Left renal cortex interstitium (tissue), 4 donors: ENCODE measurements at places on chromosomes 1 and 21. TPM values are rescaled to one million over a fixed set of nuclear protein-coding genes. Genes with fewer than 3 reads are reported as not detected.

The RIIAD1 gene
- polyA plus RNA-seq: not detected

GRCh38 chr1:5768014-5768413, 224.2 kb downstream of the NPHP4 start:
- no peak for DNase-seq

DNA sequence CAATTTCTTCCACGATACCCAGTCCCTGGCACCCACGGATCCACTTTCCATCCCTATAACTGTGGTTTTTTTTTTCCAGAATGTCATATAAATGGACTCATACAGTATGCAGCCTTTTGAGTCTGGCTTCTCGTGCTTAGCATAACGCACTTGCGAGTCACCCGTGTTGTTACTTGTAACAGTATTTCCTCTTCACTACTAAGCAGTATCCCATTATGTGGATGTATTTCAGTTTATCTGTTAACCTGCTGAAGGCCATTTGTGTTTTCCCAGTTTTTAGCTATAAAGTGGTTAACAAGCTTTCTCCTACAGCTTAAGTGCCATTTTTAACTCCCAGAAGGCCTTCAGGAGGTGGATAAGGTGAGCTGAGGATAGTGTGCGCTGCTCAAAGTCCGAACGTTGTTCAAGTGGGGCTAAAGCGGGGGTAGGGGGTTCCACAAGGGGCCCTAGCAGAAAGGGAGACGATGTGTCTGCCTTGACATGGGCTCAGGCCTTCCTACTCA, 829 bp downstream of the ADAR start:
- DNase-seq: no peak

GRCh38 chr1:161121834-161122233, 3.9 kb downstream of the NIT1 start:
- DNase-seq: no peak

GRCh38 chr1:98126740-98127139, 205.9 kb upstream of the DPYD start:
- no peak for DNase-seq
